ENCODE measurements at places on chromosomes 6 and 20.

GRCh38 chr20:17872434-17872833, 96.2 kb downstream of the SNX5 start:
- DNase-seq: no peak

DNA sequence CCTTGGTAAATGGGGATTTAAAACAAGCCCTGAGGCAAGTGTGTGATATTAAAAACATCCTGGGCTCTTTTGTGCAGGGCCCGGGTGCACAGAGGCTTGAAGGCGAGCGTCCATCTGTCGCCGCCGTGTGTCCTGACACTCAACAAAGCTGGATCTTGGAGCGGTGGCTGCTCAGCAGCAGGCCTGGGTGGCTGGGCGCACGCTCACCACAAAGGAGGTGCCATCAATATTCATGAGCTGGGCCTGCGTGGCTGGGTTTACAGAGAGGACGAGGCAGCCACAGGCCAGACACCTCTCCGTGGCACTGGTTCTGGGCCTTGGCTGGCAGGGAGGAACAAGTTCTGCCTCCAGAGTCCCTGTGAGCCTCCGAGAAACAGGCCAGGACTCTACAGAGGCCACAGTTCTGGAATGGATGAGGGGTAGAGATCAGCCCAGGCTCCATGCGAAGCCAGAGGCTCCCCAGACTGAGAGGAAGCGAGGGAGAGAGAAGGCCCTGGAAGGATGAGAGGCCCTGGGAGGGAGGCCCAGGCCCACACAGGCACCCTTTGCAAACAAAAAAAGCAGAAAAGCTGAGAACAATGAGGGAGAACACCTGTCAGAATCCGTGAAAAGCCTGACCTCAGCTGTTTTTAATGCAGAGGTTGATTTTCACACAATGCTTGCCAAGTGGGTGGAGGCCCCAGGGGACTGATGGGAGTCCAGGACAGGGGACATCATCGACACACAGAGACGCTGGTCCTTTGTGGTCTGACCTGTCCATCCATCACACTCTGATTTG, 21.9 kb downstream of the BHLHE23 start:
- no peak for DNase-seq

DNA sequence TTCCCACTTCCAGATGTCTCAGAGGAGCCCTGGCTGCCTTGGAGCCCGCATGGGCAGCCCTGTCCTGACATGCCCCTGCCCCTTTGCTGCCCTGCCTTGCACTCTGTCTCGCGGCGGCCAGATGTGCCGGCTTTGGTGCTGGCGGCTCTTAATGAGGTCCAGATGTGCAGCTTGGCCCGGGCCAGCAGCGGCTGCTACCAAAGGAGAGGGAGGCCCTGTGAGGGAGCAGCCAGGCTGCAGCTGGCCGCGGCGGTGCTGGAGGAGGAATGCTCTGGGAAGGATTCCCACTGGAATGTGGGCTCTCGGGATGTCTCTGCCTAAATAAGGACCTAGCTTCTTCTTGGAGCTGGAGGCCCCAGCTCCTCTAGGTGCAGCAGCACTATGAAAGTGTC, 72.4 kb downstream of the FGD2 start:
- no peak for DNase-seq

- DNase-seq: no peak
Measured at GRCh38 chr6:96907498-96907897, 9.8 kb upstream of the NDUFAF4 start.

GRCh38 chr20:884983-885952, 30.9 kb downstream of the ANGPT4 start:
- no peak for DNase-seq

Data from activated CD8-positive, alpha-beta memory T cell treated with anti-CD3 and anti-CD28 coated beads for 4 hours (primary cell).